Natural killer cell (primary cell): ENCODE measurements at places on chromosomes 5 and 9. TPM values are rescaled to one million over a fixed set of nuclear protein-coding genes. Genes with fewer than 3 reads are reported as not detected.

SIT1 gene
- 1.4 TPM for total RNA-seq

GRCh38 chr9:91059713-91060112, 258.1 kb downstream of the SYK start:
- H3K4me3 ChIP-seq, result no peak overlapping the region
- no peak for DNase-seq
- no peaks in the 10 kb centered on the region for H3K36me3 ChIP-seq
- H3K27me3 ChIP-seq, result no peaks in the 10 kb centered on the region
- H3K27ac ChIP-seq, result no peak overlapping the region

- no peaks in the 10 kb centered on the region for H3K27me3 ChIP-seq
- H3K4me3 ChIP-seq, result no peak overlapping the region
- H3K4me1 ChIP-seq, result no peaks in the 10 kb centered on the region
- no peak overlapping the region for H3K27ac ChIP-seq
- DNase-seq, result no peak
Measured at GRCh38 chr5:103808464-103809106, 246.0 kb upstream of the NUDT12 start.

DNA sequence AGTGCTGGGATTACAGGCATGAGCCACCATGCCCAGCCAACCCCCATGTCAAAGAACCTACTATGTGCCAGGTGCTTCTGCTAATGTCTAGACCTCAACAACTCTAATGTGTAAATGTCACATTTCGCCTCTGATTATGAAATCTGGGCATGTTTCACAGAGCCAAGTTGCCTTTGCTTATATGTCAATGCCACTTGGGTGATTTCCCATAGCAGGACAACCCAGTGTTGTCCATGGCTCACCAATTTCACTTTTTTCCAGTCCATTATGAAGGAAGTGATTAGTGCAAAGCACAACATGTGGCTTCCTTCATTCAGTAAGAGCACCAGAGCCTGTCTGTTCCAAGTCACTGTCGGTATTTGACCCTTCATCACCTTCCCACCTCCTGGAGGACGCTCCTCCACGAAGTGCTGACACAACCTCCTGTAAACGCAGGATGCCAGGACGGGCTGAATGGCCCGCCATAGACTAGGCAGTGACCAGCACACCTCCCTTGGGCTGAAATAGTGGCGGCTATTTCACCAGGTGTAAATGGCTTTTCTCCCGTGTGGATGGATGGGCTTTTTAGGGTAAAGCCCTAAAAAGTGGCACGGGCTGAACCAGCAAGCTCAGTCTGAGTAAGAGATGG, 962 bp upstream of the PKN3 start:
- no peaks in the 10 kb centered on the region for H3K27me3 ChIP-seq
- no peak overlapping the region for H3K4me3 ChIP-seq
- H3K4me1 ChIP-seq, result peaks cover 19% of the 10 kb centered on the region
- peaks cover 4% of the 10 kb centered on the region for H3K36me3 ChIP-seq
- no peak overlapping the region for H3K27ac ChIP-seq
